Stimulated activated CD8-positive, alpha-beta memory T cell treated with anti-CD3 and anti-CD28 coated beads, Interleukin-7, amount 100 ng/mL, for 4 hours (primary cell): ENCODE measurements at places on chromosomes 1 and 21.

DNA sequence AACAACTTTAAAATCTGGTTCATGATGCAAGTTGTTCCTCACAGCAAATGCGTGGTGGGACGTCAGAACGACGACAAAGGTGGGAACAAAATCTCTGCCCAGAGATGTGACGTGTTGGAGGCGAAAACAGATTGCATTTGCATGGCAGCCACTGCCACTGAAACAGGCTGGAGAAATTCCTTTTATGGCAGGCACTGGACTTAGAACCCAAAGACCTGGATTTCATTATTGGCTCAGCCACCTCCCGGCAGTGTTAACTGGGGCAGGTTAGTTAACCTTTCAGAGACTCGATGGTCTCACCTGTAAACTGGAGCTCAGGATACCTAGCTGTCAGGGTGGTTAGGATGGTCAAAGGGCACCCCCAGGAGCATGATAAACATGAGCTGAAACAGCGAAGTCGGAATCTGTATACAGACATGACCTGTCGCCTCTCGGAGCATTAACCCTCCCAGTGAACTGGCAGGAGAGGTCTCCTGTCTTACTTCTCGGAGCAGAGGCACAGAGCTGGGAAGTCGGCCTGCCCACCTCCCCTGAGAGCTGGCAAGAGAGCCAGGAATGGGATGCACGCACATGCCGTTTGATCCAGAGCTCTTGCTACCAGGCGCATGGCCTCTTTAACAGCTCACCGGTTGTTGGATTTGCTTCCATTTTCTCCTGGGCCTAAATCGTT is 59.2 kb upstream of the TARBP1 start:
- DNase-seq: no peak

DNA sequence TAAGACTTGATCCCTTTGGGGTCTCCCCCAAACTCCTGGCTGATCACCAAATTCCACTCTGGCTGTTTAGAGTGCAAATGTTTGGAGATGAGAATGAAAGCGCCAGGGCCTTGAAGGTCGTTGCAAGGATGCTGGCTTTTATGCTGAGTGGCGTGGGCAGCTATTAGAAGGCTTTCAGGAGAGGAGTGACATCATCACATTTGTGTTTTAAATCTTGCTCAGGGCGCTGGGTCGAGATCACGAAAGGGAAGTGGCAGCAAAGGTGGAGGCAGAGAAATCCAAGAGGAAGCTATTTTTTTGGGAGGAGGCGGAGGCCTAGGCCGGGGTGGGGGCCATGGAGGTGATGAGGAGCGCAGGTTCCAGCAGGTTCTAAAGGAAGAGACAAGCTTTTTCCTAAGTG is 49.3 kb downstream of the PDE9A start:
- DNase-seq: no peak

GRCh38 chr1:246647113-246647512 is 77.1 kb upstream of the SCCPDH start:
- no peak for DNase-seq

GRCh38 chr1:50972766-50973165 is 2.7 kb downstream of the CDKN2C start:
- DNase-seq: no peak

- DNase-seq: no peak
Observed at GRCh38 chr1:163083690-163084089, 14.5 kb downstream of the RGS4 start.
